ENCODE measurements at places on chromosomes 6 and 20.

GRCh38 chr6:157994125-157994795 is 12.6 kb downstream of the SYNJ2 start:
- no peak for DNase-seq

GRCh38 chr20:49583669-49584417 is 15.9 kb upstream of the PTGIS start:
- no peak for DNase-seq

DNA sequence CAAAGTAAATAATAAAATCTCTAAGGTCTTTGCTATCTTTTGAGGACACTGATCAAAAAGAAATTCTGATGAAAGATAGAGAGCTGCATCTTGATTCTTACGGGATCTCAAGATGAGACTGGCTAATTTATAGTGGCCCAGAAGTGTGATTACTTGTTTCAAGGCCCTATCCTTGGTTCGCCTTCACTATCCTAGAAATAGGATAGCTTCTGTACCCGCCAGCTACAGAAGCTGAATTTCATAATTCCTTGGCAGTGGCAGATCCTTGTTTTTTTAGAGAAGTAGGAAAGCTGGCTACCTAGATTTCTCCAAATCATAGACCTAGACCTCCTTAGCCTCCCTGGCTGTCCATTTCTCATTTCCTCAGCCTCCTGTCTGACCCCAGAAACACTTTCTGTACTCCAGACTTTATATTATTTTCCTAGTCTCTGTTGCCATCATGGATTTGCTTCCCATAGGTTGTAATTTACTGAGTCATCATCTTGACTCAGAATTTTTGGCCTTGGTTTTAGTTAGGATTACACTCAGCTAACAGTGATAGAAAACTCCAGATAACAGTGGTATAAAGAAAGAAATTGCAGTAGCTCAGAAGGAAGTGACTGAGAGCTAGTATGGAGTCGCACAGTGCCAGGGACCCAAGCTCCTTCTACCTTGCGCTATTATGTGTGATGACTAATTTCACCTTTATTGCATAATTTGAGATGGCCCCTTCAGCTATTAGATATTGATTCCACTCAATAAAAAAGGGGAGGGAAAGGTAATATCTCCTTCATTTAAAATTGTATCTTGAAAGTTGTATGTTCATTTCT is 27.7 kb downstream of the PHF3 start:
- DNase-seq = no peak

- DNase-seq = no peak
These were observed 24.3 kb downstream of the SCAF8 start for GRCh38 chr6:154757352-154758050.

DNA sequence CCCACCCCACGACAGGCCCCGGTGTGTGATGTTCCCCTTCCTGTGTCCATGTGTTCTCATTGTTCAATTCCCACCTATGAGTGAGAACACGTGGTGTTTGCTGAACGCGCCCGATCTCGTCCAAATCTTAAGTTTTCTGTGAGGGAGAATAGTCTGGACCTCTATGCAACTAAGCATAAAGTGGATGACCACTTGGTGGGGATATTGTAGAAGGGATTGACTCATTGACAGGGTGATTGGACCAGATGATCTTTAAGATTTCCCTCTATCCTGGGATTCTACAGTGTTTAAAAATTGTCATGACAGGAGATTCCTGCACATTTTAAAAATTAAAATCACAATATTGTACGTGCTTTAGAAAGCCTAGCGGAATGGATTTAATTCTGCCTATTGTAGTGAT is 141.3 kb downstream of the TRMT11 start:
- DNase-seq = no peak

GRCh38 chr6:106450653-106451052 is 90.1 kb downstream of the CRYBG1 start:
- no peak for DNase-seq

- DNase-seq = no peak
These were observed 103.0 kb upstream of the FOXQ1 start for GRCh38 chr6:1208876-1209275.

- DNase-seq = no peak
These were observed 194.8 kb downstream of the SLC24A3 start for GRCh38 chr20:19407196-19407595.

- DNase-seq = no peak
These were observed 23.5 kb downstream of the FOXF2 start for GRCh38 chr6:1412901-1413300.

DNA sequence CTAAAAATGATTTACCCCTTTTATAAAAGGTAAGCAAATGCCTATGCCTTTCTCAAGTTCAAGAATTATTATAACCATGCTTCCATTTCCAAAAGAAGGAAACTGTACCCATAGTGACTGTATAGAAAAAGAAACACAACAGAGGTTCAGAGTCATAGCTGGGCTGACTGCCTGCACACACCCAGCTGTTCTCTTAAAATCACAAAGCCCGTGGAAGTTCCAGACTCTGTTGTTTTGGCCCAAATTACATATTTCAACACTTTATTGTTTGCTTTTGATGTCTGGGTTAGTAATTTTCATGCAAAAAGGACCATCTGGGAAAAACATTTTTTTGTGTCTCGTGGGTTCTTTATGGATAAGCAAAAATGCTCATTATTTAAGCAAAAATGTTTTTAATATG is 99.2 kb downstream of the LCA5 start:
- no peak for DNase-seq

DNA sequence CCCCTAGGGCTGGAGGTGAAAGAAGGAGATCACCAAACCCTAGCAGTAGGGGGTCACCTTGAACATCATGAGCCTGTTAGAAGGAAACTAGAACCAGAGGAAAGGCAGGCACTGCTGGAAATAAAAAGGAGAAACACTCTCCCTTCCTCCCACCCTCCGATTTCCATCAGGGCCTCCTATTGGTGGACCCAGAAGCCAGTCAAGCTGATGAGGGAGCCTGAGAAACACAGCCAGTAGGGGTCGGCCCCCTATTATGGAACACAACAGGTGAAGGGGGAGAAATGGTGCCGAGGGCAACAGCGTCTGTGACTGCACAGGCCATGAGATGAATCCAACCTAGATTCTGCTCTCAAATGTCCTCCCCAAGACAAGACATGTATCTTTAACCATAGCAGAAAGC is 156.1 kb upstream of the LRFN2 start:
- DNase-seq = no peak

DNA sequence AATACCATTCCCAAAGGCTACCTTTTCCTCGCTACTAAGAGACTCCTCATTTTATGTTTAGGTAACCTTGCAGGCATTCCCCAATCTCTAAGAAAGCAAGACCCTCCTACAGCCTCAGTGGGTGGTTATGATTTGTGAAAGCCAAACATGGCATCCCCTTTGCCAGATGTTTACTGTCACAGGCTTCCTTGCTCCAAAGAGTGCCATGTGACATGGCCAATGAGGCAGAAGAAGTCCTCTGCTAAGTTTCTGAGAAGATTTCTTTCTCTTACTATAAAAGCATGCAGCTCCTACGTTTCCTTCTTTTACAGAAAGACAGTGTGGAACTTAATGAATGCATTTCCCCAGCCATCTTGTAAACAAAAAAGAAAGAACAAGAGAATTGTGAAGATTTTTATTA is 688.2 kb downstream of the TBC1D32 start:
- no peak for DNase-seq

Data from activated CD4-positive, alpha-beta T cell treated with anti-CD3 and anti-CD28 coated beads, Interleukin-2, amount 50 U/mL, for 24 hours (primary cell).